ENCODE measurements at places on chromosomes 5 and 9.

- no peak for DNase-seq
Measured at GRCh38 chr5:97548739-97549080, 365.7 kb upstream of the RIOK2 start.

- DNase-seq, result no peak
Measured at GRCh38 chr5:57432876-57433275, 49.7 kb downstream of the ACTBL2 start.

DNA sequence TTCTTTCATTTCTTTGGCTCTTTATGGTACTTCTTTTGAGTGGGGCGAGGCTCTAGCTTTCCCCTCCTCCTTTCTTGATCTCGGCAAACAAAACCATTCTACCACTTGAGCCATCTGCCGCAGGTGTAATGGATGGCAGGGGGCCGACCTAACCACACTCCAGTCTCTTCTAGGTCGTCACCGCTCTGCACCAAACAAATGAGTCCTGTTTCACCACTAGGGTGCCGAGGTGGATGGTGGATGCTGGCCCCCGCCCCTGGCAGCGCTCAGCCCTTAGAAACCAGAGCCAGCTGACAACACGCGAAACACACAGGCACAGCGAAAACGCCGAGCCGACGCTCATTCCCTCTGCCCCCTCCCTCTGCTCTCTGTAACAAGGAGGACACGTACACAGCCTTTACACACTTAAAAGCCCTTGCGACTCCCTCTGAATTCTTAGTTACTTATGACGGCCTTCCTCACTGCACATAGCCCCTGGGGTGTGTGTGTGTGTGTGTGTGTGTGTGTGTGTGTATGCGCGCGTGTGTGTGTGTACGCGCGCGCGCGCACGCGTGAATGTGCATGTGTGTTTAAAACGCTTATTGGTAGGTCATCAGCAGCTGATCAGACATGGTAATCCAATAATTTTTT is 199.4 kb downstream of the MEF2C start:
- DNase-seq, result no peak

- no peak for DNase-seq
Measured at GRCh38 chr5:12777342-12777741, 873.1 kb upstream of the CTNND2 start.

DNA sequence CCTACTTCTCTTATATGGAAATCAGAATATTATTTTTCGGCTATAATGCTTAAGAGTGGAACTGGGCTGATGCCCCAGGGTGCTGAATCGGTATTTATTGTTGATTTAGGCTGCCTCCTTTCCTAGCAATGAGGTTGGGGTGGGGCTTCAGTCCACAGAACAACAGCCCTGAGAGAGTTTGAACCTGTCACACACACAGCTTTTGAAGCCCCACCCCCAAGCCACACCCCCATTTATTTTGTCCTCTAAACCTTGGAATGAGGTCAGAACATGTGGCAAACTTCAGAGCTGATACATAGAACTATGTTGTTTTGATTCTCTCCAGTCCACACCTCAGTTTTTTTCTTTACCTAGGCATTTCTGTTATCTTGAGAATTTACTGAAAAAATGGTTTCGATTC is 51.7 kb upstream of the CAMK4 start:
- DNase-seq, result no peak

DNA sequence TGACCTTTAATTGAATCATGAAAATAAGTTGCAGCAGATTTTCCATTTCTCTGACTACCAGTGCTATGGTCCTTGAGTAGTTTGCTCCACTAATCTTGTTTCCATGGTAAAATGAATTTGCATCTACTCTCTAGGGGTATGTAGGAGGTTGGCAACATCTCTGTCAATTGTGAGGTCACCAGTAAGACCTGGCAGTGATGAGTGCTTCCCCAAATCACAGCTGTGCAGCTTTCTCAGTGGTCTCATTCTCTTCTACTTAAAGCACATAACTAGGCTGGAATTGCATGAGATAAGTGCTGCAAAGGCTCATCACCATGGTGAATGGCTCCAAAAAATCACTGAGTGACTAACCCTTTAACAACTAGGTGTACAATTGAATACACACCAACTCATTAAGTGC is 36.3 kb downstream of the ADAMTS19 start:
- no peak for DNase-seq

- DNase-seq, result no peak
Measured at GRCh38 chr9:93132287-93132927, 1.6 kb downstream of the NINJ1 start.
